ENCODE measurements at places on chromosomes 3 and 15. TPM values are rescaled to one million over a fixed set of nuclear protein-coding genes. Genes with fewer than 3 reads are reported as not detected.

HTR3E gene
- total RNA-seq, result not detected

SCN5A gene
- 0.47 TPM for total RNA-seq

IL5RA gene
- 0.70 TPM for total RNA-seq

COL6A5 gene
- not detected for total RNA-seq

CAMK2N2 gene
- total RNA-seq, result 0.77 TPM

MAGI1 gene
- 0.15 TPM for total RNA-seq

SH3GL3 gene
- total RNA-seq, result not detected

GTF2A2 gene
- total RNA-seq, result 228 TPM

PPARG gene
- total RNA-seq, result 0.74 TPM

RTP1 gene
- not detected for total RNA-seq

AADACL2 gene
- not detected for total RNA-seq

SFMBT1 gene
- 18.3 TPM for total RNA-seq

CCR8 gene
- 2.9 TPM for total RNA-seq

COL8A1 gene
- total RNA-seq, result not detected

PRICKLE2 gene
- total RNA-seq, result not detected

ZBTB20 gene
- 6.5 TPM for total RNA-seq

SOX2 gene
- total RNA-seq, result not detected

GASK1A gene
- not detected for total RNA-seq

P2RY13 gene
- not detected for total RNA-seq

PLSCR2 gene
- not detected for total RNA-seq

GP9 gene
- total RNA-seq, result not detected

CTSH gene
- 9.8 TPM for total RNA-seq

LARP6 gene
- total RNA-seq, result not detected

CKMT1B gene
- total RNA-seq, result not detected

MEIS2 gene
- not detected for total RNA-seq

PGBD4 gene
- 3.2 TPM for total RNA-seq

FAM174B gene
- total RNA-seq, result 3.9 TPM

MAGEL2 gene
- not detected for total RNA-seq

FBXO40 gene
- total RNA-seq, result not detected

DUOXA2 gene
- total RNA-seq, result not detected

CPA3 gene
- not detected for total RNA-seq
